Stimulated activated CD8-positive, alpha-beta memory T cell treated with anti-CD3 and anti-CD28 coated beads, Interleukin-7, amount 100 ng/mL, for 1 hour (primary cell): ENCODE measurements at places on chromosomes 5 and 9.

DNA sequence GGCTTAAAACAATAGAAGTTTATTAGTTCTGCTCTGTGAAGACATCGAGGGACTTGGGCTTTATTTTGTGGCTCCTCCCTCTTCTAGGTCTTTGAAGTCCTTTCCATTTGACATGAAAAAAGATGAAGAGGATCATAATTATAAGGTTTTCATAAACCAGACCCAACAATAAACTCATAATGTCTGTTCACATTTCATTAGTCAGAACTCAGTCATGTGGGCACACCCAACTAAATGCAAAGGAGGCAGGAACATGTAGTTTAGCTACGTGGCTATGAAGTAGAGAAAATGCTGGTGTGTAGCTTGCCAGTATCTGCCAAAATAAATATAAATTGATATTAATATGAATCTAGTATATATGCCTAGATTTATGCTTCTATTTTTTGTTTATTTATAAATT lies 393.9 kb upstream of the C9orf72 start:
- no peak for DNase-seq

DNA sequence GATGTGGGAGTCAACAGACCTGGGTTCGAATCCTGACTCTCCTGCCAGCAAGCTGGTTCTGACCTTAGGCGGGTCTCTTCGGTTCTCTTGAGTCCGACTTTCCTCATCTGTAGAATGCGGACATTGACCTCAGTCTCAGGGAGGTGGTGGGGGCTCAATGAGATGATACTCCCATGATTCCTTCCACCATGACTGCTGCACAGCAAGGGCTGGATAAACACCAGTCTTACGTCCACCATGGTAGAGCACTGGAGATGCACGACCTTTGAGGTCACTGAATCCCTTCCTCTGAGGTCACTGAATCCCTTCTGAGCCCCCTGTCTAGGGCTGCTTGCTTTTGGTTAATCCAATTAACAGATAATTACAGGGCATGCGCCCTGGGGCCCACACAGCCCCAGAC lies 12.5 kb upstream of the SMIM23 start:
- no peak for DNase-seq

- no peak for DNase-seq
These were observed 2216.6 kb upstream of the WWC1 start for GRCh38 chr5:166074582-166075481.

DNA sequence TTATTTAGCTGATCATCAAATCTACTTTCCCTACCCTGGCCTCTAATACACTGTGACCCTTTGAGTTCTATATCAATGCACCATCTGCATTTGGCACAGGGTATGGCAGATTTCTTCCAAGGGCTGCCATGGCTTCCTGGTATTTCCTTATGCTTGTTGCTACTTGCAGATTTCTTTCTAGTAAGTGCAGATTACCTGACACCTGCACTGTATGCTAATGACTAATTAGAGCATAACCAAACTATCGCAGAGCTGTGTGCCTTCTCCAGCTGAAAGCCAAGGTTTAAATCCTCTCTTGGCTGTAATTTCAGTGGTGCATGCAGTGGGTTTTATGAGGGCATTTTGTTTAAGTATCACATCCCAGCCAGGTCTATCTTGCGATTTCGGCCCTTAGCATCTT lies 293.7 kb downstream of the KIF4B start:
- DNase-seq, result no peak

DNA sequence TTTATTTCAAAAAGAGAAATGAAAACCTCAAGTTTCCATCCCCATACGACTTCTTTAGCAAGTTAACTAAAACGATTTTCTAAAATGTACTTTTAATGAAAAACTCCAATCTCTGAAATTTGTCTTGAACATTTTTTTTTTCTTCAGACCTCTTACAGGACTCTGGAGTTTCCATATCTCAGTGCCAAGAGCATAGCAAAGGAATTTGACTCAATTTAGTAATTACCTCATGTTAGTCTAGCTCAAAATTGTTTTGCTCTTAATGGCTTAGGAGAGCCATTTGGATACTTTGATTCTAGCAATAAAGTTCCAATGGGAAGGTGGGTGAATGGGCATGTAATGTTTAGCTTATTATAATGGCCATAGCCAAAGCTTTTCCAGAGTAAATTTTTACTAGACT lies 26.0 kb upstream of the SPATA31D4 start:
- DNase-seq, result no peak

GRCh38 chr5:132253008-132253441 lies 4.5 kb upstream of the PDLIM4 start:
- no peak for DNase-seq

- no peak for DNase-seq
These were observed 268.6 kb downstream of the PSAT1 start for GRCh38 chr9:78565481-78565880.

GRCh38 chr5:106862450-106863193 lies 808.1 kb downstream of the EFNA5 start:
- DNase-seq, result no peak

GRCh38 chr5:171755354-171755821 lies 30.2 kb upstream of the SMIM23 start:
- DNase-seq, result no peak

DNA sequence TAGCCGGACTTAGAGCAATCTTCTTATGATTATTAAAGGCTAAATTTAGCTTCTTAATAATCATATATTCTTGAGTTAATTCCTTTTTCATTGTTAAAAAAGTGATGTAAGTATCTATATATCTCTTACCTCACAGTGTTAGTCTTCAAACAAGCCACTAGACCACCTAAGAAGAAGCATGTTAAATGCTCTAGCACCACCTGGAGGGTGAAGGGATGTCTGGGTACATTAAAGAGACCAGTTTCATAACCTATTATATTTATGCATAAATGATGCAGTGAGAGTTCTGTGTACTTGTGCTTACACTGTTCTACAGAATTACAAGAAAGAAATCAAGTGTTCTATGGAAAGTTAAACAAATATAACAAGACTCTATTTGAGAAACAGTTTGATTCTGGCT lies 55.9 kb upstream of the SLCO6A1 start:
- no peak for DNase-seq

GRCh38 chr5:176743868-176744583 lies 66.3 kb upstream of the UNC5A start:
- DNase-seq, result no peak

GRCh38 chr9:69673311-69673640 lies 1.1 kb upstream of the APBA1 start:
- DNase-seq, result no peak

DNA sequence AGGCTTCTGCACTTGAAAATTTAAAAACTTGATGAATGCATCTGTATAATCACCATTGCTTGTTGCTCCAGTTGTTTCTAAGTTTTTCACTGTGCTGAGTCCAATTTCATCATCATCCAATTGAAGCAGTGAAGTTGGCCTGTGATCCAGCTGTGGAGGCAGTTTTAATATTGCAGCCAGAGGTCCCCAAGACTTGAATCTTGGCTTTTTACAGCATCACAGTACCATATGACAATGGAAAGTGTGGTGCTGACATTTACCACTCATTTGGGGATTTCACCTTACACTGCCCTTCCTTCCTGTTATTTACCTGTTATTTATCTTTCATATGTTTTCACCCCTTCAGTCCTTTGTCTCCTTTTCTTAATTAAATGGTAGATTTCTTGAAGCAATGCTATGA lies 76.2 kb upstream of the SPIN1 start:
- DNase-seq, result no peak

DNA sequence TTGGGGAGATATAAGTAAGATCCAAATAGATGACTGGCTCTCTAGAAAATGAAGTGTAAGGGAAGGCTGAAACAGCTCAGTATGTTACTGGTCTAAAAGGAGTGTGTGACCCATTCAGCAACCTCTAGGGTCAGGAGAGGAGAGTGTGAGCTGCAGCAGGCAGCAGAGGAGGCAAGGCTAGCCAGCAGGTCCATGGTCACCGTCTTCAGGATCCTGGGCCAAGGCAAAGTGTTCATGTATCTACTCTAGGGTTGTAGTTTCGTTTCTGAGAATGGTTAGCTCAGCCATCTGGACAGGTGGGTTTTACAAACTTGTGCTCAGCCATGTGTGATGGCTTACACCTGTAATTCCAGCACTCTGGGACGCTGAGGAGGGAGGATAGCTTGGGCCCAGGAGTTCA lies 13.7 kb downstream of the MYO10 start:
- DNase-seq, result no peak

DNA sequence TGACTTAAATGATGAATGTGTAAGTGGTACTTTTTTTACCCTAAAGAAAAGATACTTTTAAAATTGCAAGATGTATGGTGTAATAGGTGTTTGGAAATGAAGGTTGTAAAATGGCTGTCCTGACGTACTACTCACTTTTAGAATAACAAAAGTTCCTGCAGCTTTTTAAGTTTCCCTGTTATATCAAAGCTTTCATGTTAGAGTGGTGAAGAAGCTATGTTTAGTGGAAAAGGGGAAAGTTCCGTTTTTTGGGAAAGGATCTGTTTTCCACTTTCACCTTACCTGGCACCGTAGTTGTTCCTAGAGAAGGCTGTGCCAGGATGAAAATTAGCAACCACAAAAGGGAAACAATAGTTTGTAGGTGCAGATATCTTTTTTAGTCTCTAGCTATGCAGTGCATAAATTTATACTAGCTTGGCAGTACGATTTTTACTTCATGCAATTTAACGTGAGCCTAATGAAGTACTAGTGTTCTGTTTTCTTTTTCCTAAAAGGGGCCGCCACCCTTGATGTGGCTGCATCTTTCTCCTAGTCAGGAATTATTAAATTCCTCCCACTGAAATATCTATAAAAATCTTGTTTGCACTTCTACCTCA lies 1.3 kb downstream of the TNPO1 start:
- no peak for DNase-seq

GRCh38 chr5:10913841-10914240 lies 152.8 kb upstream of the DAP start:
- no peak for DNase-seq

- DNase-seq, result no peak
These were observed 324.8 kb downstream of the GABRG2 start for GRCh38 chr5:162392336-162392735.
